ENCODE measurements at places on chromosomes 3 and 15. TPM values are rescaled to one million over a fixed set of nuclear protein-coding genes. Genes with fewer than 3 reads are reported as not detected.

The FANCD2OS gene
- not detected for total RNA-seq

The SCG5 gene
- total RNA-seq = 0.87 TPM

- H3K4me3 ChIP-seq = no peak overlapping the region
- H3K4me1 ChIP-seq = no peaks in the 10 kb centered on the region
- H3K27me3 ChIP-seq = no peaks in the 10 kb centered on the region
- ATAC-seq = no peak
- no peak overlapping the region for H3K27ac ChIP-seq
- no peaks in the 10 kb centered on the region for H3K36me3 ChIP-seq
Measured at GRCh38 chr3:76096836-76097588, 311.7 kb upstream of the ZNF717 start.

- H3K4me3 ChIP-seq = no peak overlapping the region
- H3K27ac ChIP-seq = no peak overlapping the region
- peaks cover 3% of the 10 kb centered on the region for H3K4me1 ChIP-seq
- no peaks in the 10 kb centered on the region for H3K27me3 ChIP-seq
Measured at GRCh38 chr3:20104167-20104661, 64.0 kb downstream of the KAT2B start.

The KATNBL1 gene
- total RNA-seq = 60.7 TPM

GRCh38 chr3:129106320-129106719 is 15.3 kb downstream of the RAB43 start:
- H3K36me3 ChIP-seq = peaks cover 44% of the 10 kb centered on the region
- no peak overlapping the region for H3K4me3 ChIP-seq
- H3K27ac ChIP-seq = no peak overlapping the region
- no peaks in the 10 kb centered on the region for H3K4me1 ChIP-seq
- ATAC-seq = no peak

The CXCR6 gene
- total RNA-seq = not detected

The RETNLB gene
- not detected for total RNA-seq

DNA sequence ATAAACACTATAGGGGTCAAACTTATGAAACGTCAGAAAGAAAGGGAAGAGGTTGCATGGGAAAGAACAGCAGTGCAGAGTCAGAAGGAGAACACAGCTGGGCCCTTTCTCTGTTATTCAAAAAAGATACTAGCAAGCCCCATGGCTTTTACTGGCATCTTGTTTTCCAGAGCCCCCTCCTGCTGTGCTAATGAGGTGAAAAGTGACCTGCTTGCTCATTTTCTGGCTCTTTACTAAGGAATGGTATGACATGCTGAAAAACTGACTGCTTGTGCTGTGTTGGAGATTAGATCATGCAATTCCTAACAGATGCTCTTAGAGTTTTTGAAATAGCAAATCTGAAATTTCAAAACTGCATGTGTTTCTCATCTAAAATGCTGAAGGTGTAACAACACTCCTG is 541.6 kb upstream of the ALCAM start:
- no peaks in the 10 kb centered on the region for H3K4me1 ChIP-seq
- H3K36me3 ChIP-seq = no peaks in the 10 kb centered on the region
- H3K27me3 ChIP-seq = no peaks in the 10 kb centered on the region
- H3K27ac ChIP-seq = no peak overlapping the region

The GOLGA6D gene
- total RNA-seq = not detected

DNA sequence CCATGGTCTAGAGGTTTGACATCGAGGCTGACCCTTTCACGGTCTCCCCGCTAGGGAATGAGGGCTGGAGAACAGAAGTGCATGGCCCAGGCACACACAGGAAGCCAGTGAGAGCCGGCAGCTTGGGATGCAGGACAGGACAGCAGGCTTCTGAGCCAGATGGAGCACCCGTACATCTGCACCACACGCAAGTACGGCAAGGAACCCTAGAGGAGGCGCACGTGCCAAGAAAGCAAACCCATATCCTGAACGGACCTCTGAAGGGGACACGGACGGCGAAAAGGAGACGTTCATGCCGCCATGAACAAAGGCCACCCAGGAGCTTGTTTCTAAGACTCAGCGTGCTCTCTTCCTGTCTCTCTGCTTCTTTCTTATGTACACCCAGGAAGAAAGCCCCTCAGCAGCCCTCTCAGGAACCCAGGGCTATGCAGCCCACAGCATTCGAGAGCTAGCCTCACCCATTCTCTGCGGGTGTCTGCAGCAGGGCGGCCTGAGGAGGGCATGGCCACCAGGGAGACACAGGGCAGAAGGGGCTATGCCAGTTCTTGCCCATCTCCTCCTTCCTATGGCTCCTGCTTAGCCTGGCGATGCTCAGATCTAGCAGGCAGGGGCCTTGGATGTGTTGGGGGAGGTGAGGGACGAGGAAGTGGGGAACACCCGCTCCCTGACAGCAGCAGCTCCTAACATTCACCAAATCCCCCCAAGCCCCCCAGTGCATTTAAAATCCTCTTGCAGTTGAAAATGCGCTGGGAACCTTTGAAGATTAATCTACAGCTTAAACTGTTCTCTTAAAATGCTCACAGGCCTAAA is 81.3 kb downstream of the PCSK6 start:
- no peak overlapping the region for H3K27ac ChIP-seq
- no peak overlapping the region for H3K4me3 ChIP-seq
- no peaks in the 10 kb centered on the region for H3K4me1 ChIP-seq
- H3K36me3 ChIP-seq = no peaks in the 10 kb centered on the region
- H3K27me3 ChIP-seq = no peaks in the 10 kb centered on the region

DNA sequence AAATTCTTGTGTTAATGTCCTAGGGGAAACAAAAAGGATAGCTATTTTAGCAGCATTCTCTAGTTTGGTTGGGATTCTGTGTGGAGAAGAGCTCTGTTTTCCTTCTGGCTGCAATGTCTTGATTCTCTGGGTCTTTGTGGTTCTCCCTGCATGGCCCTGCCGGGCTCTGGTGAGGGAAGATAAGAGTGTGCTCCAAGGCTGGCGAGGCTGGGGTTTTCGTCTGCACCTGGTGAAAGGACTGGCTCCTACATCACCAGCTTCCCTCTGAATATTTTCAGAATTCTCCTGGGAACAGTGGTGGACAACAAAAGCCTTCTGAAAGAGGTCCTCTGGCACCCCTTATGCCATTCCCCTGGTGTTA is 38.1 kb upstream of the SFMBT1 start:
- no peak overlapping the region for H3K4me3 ChIP-seq
- H3K27me3 ChIP-seq = no peaks in the 10 kb centered on the region
- ATAC-seq = no peak
- peaks cover 50% of the 10 kb centered on the region for H3K36me3 ChIP-seq
- H3K4me1 ChIP-seq = peaks cover 14% of the 10 kb centered on the region
- H3K27ac ChIP-seq = no peak overlapping the region

DNA sequence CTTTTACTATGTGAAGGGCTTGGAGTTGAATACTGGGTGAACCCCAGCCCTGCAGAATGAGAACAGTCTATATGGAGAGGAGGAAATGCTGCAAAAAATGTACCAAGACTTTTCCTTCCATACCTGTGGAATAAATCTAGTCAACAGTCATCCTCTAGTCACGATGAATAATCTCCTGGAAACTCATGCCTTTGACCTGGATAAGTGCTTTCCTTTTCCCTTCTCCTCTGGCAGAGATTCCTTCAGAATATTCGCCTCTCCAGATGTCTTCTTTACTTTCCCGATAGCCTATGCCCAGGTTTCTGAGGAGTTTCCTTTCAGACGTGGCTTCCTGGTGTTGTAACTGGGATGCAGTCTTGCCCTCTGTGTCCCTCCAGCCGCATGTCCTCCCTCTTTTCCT is 28.1 kb downstream of the CCNL1 start:
- peaks cover 78% of the 10 kb centered on the region for H3K4me1 ChIP-seq
- no peak overlapping the region for H3K27ac ChIP-seq
- no peak for ATAC-seq
- no peak overlapping the region for H3K4me3 ChIP-seq
